NCI-H748 treated with DMSO at 0.1 percent for 48 hours (cell line): ENCODE measurements at places on chromosomes 1 and 21.

GRCh38 chr1:47894410-47895278 is 102.5 kb downstream of the TRABD2B start:
- no peak for DNase-seq

- no peak for DNase-seq
Observed at GRCh38 chr1:246573491-246573890, 7.2 kb downstream of the CNST start.

DNA sequence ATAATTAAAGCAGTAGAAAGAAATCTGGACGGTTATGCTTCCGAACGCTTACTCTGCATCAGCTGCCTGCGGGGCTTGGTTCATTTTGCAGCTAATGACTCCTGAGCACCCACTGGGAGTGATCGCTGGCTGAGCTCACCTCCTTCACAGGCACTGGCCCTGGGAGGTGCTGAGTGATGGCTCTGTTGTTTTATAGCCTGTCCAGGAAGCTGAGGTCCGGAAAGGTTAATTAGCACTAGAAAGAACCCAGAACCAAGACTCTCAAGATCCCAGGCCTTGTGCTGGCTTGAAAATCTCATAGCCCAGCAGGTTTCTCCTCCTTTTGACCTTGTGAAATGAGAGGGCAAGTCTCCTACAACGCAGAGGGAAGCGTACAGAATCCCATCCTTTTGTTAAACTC is 226.2 kb downstream of the AJAP1 start:
- no peak for DNase-seq

- DNase-seq: no peak
Observed at GRCh38 chr1:29806646-29807319, 570.5 kb downstream of the PTPRU start.

GRCh38 chr21:38500073-38500472 is 1.8 kb upstream of the ERG start:
- no peak for DNase-seq

DNA sequence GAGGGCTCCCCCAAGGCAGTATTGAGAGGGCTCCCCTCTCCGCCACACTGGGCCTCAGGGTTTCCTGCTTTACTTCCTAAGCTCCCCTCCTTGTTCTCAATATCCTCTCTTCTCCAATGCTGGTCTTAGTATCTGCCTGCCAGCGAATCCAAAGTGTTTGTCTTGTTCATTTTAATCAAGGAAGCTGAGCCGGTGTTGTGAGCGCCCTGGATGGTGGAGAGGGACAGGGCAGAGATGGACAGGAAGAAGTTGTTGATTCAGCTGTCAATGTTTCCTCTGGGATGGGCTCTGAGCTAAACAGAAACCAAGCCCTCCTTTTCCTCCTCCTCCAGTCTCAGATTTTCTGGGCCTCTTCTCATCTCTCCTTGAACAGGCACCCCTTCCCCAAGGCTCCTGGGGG is 5.4 kb downstream of the OLFML3 start:
- no peak for DNase-seq

GRCh38 chr1:63593303-63593885 is at the start of gene PGM1:
Gene PGM1 (plus strand): TSS chr1:63593411. CDS start chr1:63593489, 78 bp downstream.
- DNase-seq: peak; percentile 37

DNA sequence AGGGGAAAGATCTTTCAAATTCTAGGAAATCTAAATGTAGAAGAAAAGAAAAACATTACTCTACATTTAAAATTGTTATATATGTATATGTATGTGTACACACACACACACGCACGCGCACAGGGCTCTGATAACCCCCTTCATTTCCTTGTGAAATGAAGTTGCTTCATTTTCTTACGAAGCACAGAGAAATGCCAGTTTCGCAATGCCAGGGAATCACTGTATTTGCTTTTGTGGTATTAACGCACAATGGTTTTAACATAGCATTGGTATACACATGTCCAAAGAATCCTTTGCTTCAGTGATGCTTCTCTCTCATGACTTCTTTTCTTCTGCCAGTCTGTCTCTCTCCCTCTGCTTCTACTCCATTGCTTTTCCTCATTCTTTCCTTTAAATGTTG is 8.4 kb upstream of the DDAH1 start:
- DNase-seq: no peak

- DNase-seq: no peak
Observed at GRCh38 chr1:55894521-55894920, 679.4 kb upstream of the USP24 start.

DNA sequence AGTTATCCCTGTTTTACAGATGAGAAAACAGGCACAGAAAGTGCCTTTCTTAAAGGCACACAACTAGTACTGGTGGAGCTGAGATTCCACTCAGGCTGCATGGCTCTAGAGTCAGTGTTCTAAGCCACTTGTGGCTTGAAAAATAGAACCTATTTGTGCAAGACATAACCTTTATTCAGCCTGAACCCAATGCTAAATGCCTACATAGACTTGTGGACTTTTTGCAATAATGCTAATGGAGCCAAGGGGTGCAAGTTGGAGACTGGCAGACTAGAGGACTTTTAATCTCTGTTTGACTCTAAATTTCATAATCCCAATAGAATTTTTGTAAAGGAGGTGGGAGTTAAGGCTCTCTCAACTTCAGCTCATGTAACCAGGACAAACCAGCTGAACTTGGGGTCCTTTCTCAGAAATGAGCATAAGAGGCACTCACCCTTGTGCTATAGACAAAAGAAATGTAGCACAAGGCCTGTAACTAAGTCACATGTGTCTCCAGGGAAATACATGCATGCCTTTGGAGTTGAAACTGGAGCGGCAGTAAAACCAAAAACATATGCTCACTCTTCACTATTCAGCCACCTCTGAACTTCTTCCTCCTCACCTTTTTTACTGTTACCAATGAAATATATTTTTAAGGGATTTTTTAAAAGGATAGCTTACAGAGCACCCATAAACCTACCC is 43.0 kb upstream of the AK4 start:
- no peak for DNase-seq

GRCh38 chr1:150516050-150516591 is 569 bp downstream of the FALEC start:
- DNase-seq: peak; percentile 54

- DNase-seq: no peak
Observed at GRCh38 chr1:83701355-83701754, 297.6 kb downstream of the TTLL7 start.

- DNase-seq: no peak
Observed at GRCh38 chr1:183251959-183252450, 65.9 kb downstream of the LAMC2 start.

- DNase-seq: no peak
Observed at GRCh38 chr21:42553435-42553834, 39.8 kb downstream of the SLC37A1 start.

DNA sequence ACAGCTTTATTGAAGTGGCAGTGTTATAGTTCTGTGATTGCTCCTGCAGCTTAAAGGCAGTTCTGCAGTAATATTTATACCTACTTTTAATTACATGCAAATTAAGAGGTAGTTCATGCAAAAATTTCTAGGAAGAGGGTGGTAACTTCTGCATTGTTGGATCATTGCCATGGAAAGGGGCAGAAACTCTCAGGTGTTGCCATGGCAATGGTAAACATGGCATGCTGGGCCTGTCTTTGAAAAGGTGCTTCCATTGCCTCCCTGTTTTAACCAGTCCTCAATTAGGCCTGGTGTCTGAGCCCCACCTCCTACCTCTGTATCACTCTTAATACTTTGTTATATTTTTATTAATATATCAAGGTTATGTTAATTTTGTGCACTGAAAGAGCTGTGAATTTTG is 104.7 kb downstream of the DISC1 start:
- DNase-seq: peak; percentile 8

- DNase-seq: no peak
Observed at GRCh38 chr1:53572065-53572814, 113.0 kb downstream of the DMRTB1 start.

GRCh38 chr1:236917448-236917847 is 86.8 kb downstream of the MT1HL1 start:
- no peak for DNase-seq

GRCh38 chr1:1540090-1540817 is at the start of gene TMEM240:
Gene TMEM240 (minus strand): TSS chr1:1540624. CDS start chr1:1540346, 278 bp downstream.
- DNase-seq: no peak

- no peak for DNase-seq
Observed at GRCh38 chr1:12276225-12276624, 46.4 kb downstream of the VPS13D start.

DNA sequence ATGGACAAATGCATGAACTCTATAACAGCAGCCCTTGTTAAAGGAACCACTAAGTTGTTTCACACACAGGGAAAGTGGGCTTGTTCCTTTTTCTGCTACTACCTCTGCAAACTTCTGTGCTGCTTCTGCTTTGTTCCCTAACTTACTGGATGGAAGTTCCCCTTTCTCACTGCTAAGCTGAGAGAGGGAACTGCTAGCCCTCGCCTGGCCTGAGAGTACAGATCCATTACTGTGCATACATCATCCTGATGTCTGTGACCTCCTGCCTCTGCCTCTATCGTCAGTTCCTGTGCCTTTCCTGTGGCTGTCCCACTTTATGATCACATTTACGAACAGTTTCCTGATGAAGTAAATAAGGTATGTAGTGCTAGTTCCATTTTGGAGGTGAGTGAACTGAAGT is 3.5 kb downstream of the GNAT2 start:
- DNase-seq: no peak

DNA sequence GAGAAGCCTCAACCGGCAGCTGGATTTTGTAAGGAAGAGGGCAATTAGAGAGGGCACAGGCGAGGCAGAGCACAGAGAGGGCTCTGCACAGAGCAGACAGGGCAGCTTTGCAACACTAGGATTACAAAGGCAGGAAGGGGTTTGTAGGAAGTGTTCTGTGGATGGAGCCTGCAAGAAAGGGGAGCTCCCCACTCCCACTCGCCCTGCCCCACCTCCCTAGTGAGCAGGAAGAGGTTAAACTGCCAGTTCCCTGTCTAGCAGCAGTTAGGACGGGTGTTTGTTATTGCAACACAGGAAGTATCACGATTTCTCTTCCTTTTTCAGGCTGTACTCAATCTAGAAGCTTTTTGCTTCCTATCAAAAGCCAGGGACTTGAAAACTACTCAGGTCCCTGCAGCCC is 63.3 kb upstream of the LRRC8D start:
- DNase-seq: no peak

DNA sequence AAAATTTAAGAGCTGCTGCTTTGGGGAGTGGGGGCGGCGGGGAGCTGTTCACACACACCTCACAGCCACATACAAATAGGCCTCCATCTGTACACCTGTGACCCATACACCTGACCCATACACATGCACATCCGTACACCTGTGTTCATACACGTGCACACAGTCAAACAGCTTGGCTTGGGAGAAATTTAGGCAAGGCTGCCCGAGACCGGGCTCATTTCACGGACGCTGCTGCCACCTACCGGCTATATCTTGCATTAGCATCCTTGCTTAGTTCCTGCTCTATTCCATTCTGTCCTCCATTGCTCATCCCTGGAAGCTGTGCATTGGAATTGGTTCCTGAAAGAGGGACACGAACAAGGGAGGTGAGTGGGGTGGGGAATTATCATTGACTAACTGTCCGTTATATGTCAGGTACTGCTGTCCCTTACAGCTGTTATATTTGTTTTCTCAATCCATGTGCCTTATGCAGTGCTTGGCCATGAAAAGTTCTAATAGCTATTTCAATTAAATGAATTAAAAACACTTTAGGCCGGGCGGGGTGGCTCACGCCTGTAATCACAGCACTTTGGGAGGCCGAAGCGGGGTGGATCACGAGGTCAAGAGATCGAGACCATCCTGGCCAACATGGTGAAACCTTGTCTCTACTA is 37.1 kb upstream of the EPB41 start:
- peak; percentile 60 for DNase-seq

DNA sequence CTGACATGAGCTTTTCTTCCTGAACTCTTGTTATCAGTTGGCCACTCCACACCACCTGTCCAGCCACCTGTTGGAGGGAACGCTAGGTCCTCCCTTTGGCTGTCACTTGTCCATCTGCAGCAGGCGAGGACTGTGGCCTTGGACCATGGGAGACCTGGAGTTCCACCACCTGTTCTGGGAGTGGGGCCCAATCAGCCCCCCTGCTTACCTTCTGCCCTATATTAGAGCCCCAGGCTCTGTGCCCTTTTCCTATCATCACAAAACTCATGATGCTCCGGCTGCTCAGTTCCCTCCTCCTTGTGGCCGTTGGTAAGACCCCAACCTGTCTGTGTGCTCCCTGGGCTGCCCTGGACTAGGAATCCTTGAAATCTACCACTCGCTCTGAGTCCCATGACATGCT is at the start of gene CELA3A:
Gene CELA3A, plus strand, starts transcription at position 249 of the 400 bp plus-strand sequence. Its CDS starts 18 bp downstream, at position 267.
- no peak for DNase-seq

DNA sequence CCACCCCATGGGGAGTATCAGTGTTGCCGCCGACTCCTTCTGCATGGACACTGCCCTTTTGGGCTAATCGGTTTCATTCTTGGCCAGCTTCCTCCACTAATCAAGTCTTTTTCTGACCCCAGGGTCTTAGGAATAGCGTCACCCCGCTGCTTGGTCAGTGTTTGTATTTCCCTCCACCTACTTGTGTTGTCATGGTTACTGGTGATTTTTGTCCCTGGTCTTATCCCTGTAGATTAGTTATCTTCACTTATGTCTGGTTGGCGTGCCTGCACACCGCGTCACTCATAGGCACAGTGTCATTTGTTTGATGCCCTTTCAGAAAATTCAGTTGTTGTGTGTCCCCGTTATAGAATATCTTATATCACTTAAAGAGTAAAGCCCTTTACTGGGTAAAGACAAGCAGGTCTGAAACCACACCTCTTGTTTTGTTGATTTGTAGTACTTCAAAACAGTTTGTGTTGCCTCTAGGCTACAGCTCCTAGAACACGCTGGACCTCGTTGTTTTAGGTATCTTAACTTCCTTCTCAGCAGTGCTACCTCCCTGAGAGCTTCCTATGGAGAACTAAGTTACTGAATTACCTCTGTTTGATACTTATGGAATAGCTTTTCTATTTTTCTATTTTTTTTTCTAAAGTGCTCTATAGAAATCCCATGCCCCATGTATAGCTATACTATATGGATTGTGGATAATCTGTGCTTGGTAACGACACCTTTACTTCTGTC is 868 bp downstream of the PPP1R12B start:
- DNase-seq: no peak

- DNase-seq: no peak
Observed at GRCh38 chr1:118461154-118461553, 276.1 kb upstream of the SPAG17 start.

GRCh38 chr21:45894450-45894825 is 87.1 kb upstream of the COL6A1 start:
- DNase-seq: no peak

DNA sequence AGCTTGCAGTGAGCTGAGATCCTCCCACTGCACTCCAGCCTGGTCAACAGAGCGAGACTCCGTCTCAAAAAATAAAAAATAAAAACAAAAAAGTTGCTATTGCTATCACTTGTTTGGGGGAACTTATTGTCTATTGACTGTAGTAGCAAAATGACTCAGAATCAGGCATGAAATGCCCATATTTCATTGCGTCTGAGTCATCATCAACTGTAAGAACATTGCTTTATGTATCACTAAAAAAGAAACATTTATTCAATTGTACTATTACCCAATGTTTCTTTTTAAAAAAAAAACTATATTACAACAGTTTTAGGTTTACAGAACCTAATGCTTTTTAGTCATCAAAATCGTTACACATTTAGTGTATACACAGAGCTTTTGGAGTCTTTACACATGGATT is 91.0 kb upstream of the FMN2 start:
- no peak for DNase-seq

- DNase-seq: no peak
Observed at GRCh38 chr1:198873696-198874230, 234.9 kb downstream of the PTPRC start.
